ENCODE measurements at places on chromosomes 16 and 17.

DNA sequence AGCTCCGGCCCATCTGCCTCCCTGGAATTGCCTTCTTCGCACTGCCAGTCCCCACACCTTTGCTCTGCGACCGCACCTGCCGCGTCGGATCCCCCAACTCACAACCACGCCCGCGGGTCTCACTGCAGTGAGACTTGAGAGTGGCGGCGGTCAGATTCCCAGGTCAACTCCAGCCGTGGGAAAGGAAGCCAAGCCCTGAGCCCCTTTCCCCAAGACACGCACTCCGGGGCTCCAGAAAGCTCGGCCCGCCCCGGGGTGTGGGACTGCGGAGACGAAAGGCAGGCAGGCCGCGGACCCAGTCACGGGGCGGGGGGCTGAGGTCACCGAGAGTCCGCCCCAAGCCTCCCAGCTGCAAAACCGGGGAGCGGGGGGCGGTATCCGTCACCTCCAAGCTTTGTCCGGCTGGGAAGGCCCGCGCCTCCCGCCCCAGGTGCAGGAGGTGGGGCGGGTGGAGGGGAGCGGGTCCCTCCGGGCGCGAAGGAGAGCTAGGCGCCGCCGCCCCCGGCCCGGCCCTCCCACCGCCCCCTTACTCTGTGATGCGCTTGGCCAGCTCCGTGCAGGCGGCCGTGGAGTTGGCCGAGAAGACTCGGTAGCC lies 615 bp downstream of the PRPSAP1 start:
- H3K27ac ChIP-seq = peak overlapping the region; percentile 87
- no peaks in the 10 kb centered on the region for H3K27me3 ChIP-seq
- peak overlapping the region; percentile 94 for H3K4me3 ChIP-seq

- peaks cover 17% of the 10 kb centered on the region for H3K4me1 ChIP-seq
- H3K4me3 ChIP-seq = no peak overlapping the region
- DNase-seq = no peak
- H3K27me3 ChIP-seq = no peaks in the 10 kb centered on the region
Observed at GRCh38 chr17:45038728-45039634, 12.5 kb downstream of the DCAKD start.

DNA sequence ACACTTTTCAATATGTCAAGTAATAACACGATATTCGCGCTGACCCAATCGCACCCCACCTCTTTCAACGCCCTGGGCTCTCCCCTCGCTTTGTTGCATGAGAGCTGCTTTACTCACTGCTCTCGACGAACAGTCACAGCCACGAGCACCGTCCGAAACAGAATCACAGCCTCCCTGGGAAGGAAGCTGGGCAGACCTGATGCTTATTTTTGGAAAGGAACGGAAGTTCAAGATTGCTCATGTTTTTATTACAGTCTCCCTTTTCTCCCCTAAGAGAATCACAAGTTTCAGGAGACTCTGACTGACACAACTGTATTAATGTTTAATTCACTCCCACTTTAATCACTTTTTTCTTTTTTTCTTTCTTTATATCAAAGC lies 67.8 kb downstream of the ANKRD11 start:
- peak overlapping the region; percentile 28 for H3K27ac ChIP-seq
- H3K27me3 ChIP-seq = no peaks in the 10 kb centered on the region
- H3K4me3 ChIP-seq = no peak overlapping the region
- DNase-seq = no peak
- no peaks in the 10 kb centered on the region for H3K36me3 ChIP-seq

- no peak overlapping the region for H3K4me3 ChIP-seq
- no peak for DNase-seq
- H3K4me1 ChIP-seq = no peaks in the 10 kb centered on the region
Observed at GRCh38 chr17:80430446-80431245, 15.7 kb downstream of the ENDOV start.

Data from Peyer's patch (tissue), 4 donors.